GM04503 (cell line): ENCODE measurements at places on chromosomes 1 and 21.
A peak's percentile ranks its signal among the peaks of the same experiment; 100 is the strongest.

- no peak for DNase-seq
Observed at GRCh38 chr1:21801100-21801499, 11.0 kb upstream of the LDLRAD2 start.

DNA sequence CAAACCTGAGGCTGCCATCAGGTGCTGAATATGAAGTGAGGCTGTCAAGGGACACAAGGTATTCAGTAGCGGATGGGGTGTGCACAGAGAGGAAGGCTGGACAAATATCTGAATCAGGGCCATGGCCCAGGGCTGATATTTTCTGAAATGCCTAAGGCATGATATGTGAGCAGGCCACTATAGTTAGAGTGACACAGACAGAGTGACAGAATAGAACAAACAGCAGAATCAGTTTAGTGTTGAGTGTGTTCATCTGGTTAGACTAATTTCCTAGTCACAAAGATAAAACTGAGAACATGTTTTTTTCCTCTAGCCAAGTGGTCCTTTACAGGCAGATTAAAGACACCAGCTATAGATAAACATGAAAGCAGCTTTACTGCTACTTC, 3.9 kb downstream of the OVAAL start:
- no peak for DNase-seq

DNA sequence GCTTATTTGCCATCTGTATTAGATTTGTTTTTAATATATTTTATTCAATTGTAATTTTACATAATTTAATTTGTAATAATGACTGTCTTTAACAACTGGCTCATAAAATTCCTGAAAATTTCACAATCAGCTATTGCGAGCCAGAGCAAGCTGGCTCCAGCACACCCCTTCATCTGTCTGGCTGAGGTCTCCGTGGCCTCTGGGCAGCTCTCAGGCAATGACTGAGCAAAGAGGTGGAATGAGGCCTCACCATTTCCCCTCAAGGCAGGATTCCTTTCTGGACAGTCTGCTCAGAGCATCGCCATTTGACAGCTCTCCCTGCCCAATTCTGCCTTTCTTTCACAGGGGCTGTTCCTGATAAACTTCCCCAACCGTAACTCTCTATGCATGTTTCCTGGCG, 5.8 kb upstream of the KANK4 start:
- peak; percentile 79 for DNase-seq

DNA sequence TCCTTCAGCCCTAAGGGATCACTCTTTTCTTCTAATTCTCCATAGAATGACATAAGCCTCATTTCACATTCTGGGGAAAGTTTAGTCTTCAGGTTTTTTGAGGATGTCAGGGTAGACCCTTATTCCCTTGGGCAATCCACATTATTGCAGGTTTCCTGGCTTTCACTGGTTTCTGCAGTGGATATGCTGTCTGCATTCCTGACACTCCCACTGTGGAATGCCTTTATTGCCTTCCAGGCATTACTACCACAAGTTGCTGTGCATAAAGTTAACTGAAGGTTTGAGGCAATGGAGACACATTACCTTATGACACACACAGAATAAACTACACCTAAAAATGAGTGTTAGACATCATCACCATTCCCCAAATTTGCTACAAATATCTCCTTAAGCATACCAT, 12.7 kb downstream of the FASLG start:
- peak; percentile 51 for DNase-seq

GRCh38 chr1:110390096-110390495, 730 bp downstream of the SLC16A4 start:
- DNase-seq, result no peak

GRCh38 chr1:175307160-175307559, 114.6 kb upstream of the KIAA0040 start:
- DNase-seq, result no peak

DNA sequence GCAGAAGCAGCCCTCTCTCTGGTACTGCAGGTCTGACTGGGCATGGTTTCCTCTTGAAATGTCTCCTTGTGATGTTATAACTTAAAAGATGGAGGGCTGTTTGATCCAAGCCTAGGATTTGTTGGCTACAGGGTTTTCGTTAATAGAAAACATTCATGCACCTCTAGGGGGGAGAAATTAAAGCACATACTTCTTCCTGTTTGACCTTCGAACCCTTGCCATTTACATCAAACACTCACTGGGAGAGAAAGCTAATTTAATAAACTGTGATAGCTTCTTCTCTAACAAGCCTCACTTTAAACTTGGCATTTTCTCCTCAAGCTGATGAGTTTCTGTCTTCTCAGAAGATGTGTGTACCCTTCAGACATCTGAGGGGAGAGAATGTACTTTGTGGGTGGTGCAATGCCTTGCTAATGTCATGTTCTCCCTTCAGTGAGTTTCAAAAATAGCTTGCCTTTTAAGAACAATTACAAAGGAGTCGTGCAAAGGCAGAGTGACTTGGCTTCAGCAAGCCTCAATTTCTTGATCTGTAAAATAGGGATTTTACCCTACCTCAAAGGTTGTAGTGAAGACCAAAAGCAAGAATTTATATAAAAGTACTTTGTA, 20.4 kb downstream of the CACHD1 start:
- no peak for DNase-seq

GRCh38 chr1:8427493-8427892, 109.6 kb downstream of the SLC45A1 start:
- DNase-seq, result no peak

GRCh38 chr1:222928212-222928611, 113.4 kb downstream of the DISP1 start:
- no peak for DNase-seq

GRCh38 chr1:82995951-82996350, 1003.0 kb downstream of the TTLL7 start:
- peak; percentile 11 for DNase-seq

GRCh38 chr1:6105218-6105679, 59.6 kb downstream of the KCNAB2 start:
- DNase-seq, result no peak

DNA sequence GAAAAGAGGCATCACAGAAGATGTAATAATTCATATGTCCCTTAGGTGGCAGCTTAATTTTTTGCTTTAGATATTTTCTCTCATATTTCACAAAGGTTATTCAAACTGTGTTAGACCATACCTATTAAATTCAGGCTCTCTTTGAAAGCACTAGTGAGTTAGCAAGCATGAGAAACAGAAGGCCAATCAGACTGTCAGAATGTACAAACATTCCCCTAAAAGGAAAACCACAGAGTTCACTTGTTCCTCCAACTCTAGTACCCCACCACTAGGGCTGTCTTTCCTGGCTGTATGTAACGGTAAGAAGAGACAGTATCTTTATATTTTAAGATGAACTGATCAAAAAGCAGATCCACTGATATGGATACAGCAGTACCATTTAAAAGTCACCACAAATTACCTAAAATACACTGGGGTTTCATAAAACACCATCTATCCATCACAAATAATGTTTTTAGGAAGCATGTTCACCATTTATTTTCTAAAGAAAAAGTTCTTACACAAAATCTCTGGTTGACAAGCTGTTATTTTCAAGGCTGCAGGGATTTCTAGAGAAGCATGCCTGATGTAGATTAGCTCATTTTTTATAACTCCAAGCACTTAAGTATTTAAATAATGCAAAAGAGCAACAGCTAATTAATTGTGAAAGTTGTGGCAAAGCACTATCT, 1.8 kb downstream of the ARPC5 start:
- peak; percentile 75 for DNase-seq

- no peak for DNase-seq
Observed at GRCh38 chr1:241697640-241698018, 45.5 kb downstream of the WDR64 start.

DNA sequence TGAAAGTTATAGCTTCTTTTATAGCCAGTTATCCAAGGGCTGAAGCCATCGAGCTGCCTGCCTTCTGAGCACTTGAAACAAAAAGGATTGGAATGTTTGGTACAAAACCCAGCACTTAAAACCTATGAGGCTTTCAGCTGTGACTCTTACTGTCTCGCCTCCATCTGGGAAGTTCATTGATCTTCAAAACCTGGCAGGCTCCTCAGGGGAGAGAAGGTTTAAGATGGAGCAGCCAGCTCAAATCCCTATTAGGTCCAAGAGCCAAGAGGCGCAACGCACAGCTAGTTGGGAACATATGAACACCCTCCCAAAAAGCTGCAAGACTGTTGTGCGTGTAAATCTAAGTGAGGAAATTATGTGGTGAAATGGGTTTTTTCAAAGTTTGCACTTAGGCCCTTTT, 33.4 kb downstream of the BACE2 start:
- no peak for DNase-seq

DNA sequence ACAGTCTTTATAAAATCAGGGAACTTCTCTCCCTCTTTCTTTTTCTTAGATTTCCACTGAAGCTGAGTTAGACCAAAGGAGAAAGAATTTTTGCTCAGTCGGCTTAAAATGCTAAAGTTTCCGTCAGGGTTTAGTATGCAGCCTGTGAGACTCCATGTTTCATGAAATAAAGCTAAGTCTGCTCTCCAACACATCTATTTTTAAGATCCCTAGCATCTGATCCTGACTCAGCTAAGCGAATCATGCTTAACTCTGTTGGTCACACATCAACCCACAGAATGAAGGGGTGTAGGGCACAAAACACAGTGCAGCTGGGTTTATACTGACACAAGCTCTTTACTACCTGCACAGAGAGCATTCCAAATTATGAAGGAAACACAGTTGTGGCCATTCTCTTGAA, 102.4 kb upstream of the ZNF281 start:
- DNase-seq, result no peak

DNA sequence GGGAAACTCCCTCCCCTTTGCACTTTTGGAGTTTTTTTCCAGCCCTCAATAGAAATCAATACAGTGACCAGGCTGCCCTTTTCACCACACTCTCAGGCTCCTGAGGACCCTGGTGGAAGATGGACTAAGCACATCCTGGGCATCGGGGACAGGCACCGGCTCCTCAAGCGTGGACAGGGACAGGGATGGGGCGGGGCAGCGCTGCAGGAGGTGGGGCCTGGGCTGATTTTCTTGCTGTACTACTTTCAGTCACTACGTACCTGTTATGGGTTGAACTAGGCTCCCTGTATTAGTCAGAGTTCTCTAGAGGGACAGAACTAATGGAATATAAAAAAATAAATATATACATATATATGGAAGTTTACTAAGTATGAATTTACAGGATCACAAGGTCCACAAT, 2.5 kb downstream of the MX2 start:
- no peak for DNase-seq

DNA sequence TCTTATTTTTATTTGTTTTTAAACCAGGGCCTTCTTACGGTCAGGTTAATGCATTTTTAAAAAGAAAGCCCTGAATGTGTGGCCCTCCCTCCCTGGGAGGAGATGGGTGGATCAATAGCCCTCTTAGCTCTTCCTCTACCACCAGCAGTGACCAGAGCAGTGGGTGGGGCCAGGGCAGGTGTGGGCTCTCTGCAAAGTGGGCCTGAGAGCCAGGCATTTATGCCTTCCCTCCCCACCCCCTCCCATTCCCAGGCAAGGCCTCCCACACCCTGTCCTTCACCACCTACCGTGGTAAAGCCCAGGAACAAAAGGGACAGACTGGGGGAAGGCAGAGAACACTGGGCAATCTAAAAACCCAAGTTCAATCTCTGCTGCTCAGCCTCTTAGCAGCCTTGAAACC, 63.9 kb downstream of the SSBP3 start:
- DNase-seq, result no peak

GRCh38 chr1:226797151-226797550, 58.1 kb upstream of the ITPKB start:
- DNase-seq, result no peak

GRCh38 chr1:6771441-6771769, 13.8 kb upstream of the CAMTA1 start:
- DNase-seq, result no peak
